Activated T-helper 1 cell treated with anti-CD3 and anti-CD28 coated beads, Interleukin-2, amount 50 U/mL, for 16 hours (primary cell): ENCODE measurements at places on chromosomes 1 and 21.

GRCh38 chr1:168923521-168924136 lies 182.9 kb upstream of the ATP1B1 start:
- DNase-seq, result no peak

GRCh38 chr1:17759114-17759513 lies 4.0 kb downstream of the ACTL8 start:
- DNase-seq, result no peak

DNA sequence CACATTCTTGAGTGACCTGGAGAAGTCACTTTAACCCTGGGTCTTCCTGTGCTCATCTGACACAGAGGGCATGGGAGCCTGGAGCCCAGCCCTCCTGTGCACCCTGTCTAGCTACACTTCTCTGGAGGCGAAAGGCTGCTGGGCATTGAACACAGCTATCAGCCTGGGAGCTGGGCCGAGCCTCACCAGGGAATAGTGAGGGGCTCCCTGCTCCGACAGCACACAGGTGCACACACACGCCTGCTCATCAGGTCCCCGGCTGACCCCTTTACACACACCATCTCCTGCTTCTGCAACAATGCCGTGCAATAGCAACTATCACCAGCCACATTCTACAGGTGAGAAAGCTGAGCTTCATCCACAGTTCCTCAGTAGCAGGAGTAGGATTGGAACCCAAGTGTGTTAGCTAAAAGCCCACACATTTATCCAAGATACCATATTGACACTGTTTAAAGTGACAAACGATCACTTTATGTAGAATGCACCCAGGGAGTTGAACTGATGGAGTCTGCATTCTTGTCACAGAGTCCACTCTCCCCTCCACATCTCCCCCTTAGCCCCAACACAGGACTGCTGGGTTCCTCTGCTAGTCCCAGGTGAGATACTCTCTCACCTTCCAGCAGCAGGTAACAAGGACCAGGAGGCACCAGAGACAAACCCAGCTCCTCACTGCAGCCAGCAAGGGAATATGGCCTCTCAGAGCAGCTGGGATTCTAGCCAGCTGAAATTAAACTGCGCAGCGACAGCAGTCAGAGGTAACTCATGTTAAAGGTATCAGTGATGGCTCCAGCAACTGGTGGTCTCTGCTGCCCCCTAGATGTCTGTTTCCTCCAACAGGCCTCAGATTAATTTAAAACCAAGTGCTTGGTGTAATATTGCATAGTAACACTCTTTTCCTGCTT lies 18.3 kb upstream of the CAPN8 start:
- peak; percentile 11 for DNase-seq

- no peak for DNase-seq
Observed at GRCh38 chr1:199687321-199687720, 340.2 kb upstream of the NR5A2 start.

- no peak for DNase-seq
Observed at GRCh38 chr1:187477103-187477502, 648.4 kb downstream of the PLA2G4A start.

GRCh38 chr1:25747046-25747719 lies 52.8 kb upstream of the SELENON start:
- DNase-seq, result no peak

DNA sequence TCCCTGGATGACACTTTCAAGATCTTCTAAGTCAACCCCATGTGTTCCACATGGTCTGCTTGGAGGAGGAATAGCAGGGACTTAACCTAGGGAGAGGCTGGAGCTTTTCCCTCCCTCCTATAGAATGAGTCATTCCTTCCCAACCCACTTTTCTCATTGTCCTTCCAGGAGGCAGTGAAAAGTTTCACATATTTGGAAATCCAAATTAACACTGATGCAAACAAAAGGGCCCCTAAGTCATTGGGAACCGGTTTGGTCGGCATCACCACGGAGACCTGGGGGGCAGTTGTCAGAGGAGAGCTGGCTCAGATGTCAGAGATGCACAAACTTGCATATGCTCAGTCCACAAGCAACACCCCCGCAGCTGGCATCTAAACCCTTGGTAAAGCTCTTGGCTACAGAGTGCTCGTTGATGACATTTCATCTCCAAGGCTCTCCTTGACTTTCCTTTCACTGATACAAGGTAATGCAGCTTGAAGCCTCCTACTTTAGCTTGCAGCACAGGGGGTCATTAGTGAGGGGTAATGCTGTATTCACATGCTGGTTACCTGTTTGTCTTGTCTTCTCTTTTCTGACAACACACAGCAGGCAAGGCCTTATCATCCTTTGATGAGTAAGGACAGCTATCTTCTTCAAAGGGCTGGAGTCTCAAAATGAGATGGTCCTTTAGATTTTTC lies 12.3 kb upstream of the LRRC8D start:
- no peak for DNase-seq

DNA sequence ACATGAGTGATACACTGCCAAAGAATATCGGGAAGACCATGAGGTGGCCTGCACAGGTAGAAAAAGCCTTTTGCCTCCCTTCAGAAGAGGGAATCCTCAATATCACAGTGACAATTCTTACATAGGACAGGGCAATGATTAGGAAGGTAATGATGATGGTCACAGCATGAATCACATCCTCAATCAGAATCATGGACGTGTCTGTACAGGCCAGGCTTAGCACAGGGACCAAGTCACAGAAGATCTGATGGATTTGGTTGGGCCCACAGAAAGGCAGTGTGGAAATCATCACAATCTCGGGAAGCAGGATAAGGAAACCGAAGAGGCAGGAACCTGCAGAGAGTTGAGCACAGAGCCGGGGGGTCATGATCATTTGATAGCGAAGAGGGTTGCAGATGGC lies 3.2 kb downstream of the OR6K3 start:
- DNase-seq, result no peak

GRCh38 chr1:189673217-189673616 lies 804.4 kb downstream of the BRINP3 start:
- no peak for DNase-seq

GRCh38 chr21:28253338-28253737 lies 739.3 kb downstream of the LTN1 start:
- DNase-seq, result no peak

DNA sequence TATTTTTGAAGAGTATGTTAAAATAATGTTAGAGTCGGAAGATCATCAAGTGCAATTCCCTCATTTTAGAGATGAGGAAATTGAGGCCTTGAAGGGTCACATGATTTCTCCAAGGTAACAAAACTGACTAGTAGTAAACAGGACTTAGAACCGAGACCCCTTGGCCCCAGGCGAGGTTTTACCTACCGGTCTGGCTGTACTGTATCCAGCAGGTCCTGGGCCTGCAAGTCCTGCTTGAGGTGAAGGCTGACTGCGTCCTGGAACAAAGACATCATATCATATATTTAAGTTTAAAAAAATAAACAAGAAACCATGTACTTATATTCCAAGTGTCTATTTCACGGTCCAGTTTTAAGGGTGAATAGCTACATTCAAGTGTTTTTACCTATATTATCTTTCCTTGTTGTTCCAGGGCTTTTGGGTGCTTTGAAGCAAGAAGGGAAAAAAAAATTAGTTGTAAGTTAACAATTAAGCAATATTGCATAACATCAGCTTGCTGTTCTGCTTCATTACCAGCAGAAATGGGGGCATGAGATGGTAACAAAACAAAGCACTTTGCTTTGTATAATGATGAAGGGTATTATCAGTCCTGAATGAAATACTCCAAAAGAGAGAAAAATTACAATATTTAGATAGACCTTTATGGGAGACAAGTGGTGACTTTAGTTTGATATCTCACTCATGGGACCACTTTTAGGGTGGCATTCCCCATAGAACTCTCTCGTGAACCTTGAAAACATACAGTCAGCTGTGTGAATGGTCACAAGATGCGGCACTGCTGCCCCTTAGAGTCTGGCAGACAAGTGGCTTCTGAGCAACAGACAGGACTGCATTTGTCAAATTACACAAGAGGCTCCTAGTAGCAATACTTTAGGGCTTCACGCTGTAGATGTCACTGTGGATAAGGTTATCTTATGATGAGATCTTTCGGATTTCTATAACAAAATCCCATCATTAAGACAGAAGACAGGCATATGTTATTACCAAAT lies 29.8 kb upstream of the CFAP298 start:
- DNase-seq, result no peak

DNA sequence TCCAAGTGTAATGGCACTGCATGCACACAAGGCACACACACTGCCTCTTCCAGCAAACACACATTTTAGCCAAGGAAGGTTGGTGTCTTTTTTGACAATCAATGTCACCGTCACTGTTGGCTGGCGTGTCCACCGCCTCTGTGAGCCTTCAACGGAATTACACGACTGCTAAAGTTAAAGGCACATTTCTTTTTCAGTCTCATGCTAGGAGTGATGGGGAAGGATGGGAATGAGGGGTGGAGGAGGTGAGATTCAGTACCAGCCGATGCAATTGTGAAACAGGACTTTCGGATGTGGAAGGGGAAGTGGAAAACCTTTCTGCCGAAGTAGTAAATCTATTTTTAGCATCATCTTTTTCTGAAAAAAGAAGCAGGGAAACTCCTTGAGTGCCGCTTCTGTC lies 1.4 kb downstream of the ELAVL4 start:
- DNase-seq, result no peak

GRCh38 chr1:169885207-169885606 lies 8.5 kb downstream of the SCYL3 start:
- DNase-seq, result no peak

DNA sequence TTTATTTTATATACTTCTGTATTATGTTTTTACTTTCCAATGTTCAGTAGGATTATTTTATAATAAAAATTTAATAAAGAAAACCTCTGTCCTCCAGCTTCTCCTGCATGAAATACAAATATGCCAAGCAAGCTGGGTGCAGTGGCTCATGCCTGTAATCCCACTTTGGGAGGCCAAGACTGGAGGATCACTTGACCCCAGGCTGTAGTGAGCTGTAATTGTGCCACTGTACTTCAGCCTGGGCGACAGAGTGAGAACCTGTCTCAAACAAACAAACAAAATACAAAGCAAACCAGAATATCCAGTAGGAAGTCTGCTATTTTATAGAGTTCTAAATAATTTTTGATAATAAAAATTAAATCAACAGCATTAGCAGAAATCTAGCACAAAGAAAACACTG lies 168.8 kb downstream of the EIF4G3 start:
- no peak for DNase-seq

DNA sequence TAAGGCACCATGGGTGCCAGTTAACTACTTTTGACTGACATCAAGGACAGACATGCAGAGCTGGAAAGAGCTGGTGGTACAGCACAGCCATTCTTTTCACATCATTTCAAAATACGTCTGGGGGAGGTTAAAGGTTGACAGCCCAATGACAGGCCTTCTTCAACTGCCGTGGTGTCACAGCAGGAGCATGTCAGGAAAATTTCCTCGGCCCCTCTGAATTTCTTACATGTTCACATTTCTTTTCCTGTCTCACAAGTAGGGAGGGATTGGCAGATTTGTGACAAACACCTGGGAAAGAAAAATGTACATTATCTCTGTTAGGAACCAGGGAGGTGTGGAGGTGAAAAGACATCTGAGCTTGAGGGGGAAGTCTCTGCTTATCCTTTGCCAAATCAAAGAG lies 279.1 kb downstream of the SPATA17 start:
- no peak for DNase-seq

DNA sequence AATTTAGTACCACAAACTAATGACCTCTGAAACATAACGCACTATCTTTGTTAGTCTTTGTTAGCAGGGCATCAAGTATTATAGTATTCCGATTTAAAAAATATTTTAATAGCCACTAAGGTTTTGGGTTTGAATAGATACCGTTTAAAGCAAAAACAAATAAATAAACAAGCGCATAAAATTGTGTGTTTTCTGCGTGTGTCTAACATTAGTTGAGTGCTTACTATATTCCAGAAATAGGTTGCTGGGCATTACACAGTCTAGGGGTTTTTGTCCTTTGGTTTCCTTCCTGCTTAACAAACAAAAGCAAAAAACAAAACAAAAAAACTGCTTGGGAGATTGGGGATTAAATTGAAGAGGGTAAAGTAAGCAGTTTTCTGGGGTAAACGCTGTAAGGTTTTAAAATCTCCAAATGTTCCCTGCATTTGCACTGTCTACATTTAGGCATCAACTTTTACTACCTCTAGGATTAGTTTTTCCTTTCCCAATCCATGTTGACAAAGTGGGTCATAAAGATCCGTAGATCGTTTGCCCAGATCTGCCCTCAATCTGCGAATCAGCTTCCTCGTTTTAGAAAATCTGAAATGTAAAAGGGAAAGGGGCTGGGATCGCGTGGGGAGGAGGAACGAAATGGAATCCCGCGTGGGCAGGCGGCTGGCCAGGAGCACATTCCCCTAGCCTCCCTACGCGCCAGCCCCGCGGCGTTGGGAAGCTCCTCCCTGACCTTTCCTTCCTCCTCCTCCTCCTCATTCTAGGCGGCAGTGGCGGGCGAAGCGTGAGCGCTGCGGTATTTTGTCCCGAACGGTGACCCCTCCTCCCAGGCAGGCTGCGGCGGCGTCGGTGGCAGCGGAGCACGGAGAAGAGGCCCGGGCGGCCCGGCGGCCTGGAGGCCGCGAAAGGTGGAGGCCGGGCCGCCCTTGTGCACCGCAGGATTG lies at the start of gene KCTD3:
TSS of gene KCTD3 (plus strand) at position 749 of the 935 bp plus-strand sequence. CDS start 382 bp downstream, outside the sequence.
- no peak for DNase-seq

GRCh38 chr1:41807390-41807789 lies 111.3 kb downstream of the HIVEP3 start:
- no peak for DNase-seq

DNA sequence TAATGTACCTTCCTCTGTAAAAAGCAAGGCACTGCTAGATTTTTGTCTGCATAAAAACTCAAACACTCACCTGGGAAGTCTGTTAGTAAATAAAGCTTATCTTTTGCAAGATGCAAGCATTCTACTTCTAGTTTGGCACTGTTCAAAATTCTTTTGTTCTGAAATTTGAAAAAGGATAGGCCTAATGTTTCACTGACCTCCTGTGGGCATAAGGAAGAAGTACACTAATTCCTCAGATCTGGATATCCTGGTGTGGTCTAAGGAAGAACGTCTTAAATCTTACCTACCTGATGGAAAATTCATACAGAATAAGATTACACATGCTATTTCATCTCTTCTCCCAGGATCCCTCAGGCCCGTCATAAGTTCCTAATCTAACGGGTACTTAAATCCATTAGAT lies 93.5 kb upstream of the CAMK1G start:
- DNase-seq, result no peak

DNA sequence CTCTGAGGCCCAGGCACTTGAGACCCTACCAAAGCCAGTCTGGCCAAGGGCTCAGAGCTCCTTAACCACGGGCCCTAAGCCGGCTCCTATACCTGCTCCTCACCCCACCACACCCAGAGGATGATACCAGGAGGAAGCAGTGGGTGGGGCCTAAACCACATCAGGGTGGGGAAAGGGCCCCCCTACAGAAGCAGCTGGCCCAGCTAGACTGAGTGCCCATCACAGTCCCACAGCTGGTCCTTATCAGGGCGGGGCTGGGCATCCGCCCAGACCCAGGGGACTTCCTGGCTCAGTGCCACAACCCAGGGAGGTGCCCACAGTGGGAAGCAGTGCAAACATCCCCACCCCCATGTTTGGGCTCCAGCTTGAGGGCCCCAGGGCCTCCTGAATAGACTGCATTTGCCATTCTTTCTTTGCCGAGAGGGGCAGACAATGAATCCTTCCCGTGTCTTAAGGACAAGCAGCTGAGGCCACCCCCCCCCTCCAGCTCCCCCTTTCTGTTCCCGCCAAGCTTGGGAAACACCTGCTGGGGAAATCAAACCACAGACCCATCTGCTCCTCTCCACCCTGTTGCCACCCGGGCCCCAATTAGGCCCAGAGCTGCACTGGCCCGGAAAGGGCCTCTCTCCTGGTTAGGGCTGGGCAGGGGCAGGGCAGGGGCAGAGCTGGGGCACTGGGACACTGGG lies 6.2 kb downstream of the E2F2 start:
- DNase-seq, result no peak
